NCI-H2227 treated with DMSO at 0.1 percent for 48 hours (cell line): ENCODE measurements at places on chromosomes 13 and 19.
A peak's percentile ranks its signal among the peaks of the same experiment; 100 is the strongest.

GRCh38 chr13:112184261-112184660 is 117.3 kb downstream of the SOX1 start:
- DNase-seq: no peak

DNA sequence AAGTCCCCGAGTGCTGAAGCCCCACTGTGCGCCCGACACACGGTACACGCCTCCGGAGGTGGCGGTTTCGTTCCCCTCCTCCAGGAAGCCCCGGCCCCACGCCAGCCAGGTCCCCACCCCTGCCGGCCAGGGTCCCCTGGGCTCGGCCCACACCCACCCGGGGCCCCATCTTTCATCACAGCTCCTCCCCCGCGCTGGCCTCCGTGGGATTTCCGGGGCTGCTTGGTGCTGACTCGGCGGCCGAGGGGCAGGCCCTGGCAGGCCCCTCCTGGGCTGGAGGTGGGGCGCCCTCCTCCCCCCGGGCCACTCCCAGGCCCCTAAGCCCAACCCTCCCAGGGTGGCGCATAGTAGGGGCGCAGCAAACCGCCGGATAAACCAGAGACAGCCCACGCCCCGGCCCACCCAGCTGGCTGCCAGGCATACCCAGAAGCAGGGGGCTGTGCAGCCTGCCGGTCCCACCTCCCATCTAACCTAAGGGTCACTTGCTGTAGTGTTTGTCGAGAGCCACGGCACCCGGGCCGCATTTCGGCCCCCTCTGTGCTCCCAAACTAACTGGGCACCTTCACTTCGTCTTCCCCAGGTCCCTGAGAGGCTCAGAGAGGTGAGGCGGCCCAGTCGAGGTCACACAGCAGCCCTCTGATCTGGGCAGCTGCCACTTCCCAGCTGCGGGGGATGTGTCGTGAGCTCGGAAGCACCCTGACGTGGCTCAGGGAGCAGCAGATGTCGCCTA is 6.6 kb downstream of the ZBTB7A start:
- no peak for DNase-seq

GRCh38 chr19:4016486-4016885 is 8.9 kb downstream of the PIAS4 start:
- no peak for DNase-seq

DNA sequence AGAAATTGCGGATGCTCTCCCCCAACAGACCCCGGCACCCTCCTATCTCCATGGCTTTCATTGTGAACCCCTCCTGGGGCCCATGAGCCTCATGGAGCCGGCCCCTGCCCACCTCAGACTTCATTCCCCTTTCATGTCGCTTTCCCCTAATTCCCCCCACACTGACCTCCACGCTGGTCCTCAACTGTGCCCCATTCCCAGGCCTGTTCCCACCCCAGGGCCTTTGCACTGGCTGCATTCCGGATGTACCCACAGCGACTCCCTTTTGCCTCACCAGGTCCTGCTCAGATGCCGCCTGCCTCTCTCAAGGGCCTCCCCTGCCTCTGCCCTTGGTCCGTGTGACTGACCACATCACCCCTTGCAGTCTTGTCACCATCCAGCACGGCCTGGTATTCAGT is 13.3 kb downstream of the SLC27A1 start:
- DNase-seq: no peak

DNA sequence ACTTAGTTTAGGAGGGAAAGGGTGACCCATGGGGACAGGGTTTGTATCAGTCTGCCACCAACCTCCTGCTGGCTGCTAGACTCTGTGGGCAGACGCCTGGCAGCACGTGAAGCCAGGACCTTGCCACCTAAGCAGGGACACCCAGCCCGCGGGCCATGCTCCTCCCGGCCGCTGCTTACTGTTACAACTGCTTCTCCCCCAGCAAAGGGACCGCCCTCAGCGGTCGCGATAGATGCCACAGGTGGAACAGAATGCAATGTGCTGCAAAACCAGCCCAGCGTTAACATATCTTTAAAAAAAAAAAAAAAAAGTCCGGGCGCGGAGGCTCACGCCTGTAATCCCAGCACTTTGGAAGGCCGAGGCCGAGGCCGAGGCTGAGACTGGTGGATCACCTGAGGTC is 1.9 kb upstream of the RHPN2 start:
- DNase-seq: no peak

- no peak for DNase-seq
These were observed 9.6 kb upstream of the HTR2A start for GRCh38 chr13:46906405-46906804.

DNA sequence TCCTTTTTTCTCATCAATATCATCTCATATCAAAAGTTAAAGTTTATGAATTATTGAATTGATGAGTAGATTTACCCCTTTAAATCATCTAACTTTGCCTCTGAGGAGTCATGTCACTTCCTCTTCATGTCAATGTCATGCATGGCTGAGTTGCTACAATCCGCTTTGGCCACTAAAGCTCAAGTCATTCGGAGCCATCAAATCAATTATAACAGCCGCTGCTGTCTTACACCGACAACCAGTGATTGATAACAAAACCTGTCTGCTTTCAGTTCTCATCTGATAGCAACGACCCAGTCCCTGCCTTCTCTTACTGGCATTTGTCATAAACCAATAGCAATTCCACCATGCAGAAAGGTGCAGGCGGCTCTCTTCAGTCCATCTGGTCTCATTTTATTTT is 429.3 kb downstream of the DIAPH3 start:
- DNase-seq: no peak

DNA sequence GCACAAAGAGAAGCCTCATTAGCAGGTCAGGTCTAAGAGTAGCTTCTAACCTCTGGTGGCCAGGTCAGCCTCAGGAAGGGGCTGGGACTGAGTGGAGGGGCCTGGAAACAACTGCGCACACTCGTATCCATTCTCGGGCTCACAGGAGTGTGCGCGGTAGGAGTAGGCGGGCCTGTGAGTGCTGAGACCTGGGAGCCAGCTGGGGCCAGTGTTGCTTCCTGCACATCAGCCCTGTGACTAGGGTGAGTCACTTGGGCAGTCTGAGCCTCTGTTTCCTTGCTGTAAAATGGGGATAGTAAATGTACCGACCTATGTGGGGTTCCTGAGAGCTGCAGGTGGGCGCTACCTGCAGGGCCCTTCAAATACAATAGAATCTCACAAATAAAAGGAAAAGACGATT is 26.9 kb downstream of the SIN3B start:
- no peak for DNase-seq

GRCh38 chr13:40190641-40191100 is 475.8 kb downstream of the FOXO1 start:
- no peak for DNase-seq

DNA sequence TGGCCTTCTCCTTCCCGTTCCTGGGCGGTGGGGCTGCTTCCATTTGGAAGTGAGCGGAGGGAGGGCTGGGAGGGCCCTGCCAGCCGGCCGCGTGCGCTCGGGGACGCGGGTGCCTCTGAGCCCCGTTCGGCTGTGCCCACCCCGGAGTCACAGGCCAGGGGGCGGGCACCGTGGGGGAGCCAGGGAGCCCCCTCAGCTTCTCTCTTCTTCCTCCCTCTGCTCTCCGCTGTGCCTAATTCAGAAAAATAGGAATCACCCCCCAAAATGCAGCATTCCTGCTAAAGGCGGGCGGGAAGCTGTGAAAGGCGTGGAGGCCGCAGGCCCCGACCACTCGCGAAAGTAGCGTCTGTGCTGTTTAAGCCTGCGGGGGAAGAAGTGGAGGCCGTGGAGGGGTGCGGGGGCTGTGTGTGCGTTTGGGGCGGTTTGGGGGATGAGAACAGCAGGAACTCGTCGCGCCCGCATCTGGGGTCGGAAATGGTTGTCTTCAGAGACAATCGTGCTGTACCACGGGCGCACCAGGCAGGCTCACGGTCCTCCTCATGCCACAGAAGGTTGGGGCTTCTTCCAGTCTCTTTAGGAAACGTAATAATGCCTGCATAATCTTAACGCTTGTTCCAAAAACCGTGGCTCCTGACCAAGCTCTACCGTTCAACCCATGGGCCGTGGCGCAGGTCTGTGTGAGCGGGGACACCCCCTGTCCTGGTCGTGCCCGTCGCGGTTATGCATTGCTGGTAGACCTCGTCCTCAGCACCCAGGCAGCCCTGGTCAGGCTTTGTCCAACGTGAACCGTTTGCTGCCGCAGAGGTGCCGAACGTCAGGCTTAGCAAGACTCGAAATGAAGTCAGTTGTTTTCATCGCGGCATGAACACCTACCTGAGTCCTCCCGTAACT is 110.4 kb upstream of the SOX1 start:
- DNase-seq: no peak

DNA sequence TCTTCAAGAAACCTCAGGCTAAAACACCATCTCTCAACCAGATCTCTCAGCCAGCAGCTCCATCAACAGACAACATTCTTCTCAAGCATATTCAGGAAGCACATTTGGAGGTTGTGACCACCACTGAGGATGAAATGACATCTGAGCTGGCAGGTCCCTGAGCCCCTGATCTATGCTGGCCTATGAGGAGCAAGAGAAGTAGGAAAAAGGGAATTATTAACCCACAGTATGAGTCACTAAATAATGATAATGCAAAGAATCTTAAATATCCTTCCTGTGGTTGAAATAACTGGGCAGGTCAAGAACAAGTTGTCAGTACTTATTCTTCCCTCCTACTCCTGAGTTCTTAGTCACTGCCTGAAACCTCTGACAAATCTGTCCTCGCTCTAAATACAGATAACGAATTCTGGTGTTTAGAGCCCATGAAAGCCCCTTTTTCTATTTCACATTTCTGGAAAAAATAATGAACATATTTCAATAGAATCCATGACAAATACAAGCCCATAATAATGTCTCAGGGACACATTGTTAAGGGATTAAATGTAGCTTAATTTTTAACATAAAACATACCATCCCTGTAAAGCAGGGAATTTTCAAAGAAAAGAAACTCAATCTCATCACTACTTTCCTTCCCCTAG is 225.8 kb upstream of the IRS2 start:
- DNase-seq: no peak

- DNase-seq: no peak
These were observed 146.7 kb downstream of the SOX1 start for GRCh38 chr13:112213467-112214255.

GRCh38 chr13:66859934-66860877 is 369.9 kb downstream of the PCDH9 start:
- DNase-seq: no peak

GRCh38 chr13:42964761-42965161 is 27.3 kb downstream of the EPSTI1 start:
- no peak for DNase-seq

DNA sequence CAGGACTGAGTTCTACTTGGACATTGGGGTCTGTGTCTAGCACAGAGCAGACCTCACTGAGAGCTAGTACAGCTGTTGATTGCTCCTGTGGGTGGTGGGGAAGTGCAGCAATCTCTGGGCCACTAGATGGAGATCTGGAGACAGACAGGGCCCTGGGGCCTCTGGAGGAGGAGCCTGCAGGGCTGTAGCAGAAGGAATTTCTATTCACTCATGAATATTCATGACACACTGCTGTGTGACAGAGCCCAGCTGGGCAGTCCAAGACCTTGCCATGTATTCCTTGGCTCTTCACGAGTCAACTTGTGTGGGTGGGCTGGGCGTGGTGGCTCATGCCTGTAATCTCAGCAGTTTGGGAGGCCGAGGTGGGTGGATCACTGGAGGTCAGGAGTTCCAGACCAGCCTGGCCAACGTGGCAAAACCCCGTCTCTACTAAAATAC is 37.5 kb downstream of the SUGP2 start:
- peak; percentile 42 for DNase-seq

DNA sequence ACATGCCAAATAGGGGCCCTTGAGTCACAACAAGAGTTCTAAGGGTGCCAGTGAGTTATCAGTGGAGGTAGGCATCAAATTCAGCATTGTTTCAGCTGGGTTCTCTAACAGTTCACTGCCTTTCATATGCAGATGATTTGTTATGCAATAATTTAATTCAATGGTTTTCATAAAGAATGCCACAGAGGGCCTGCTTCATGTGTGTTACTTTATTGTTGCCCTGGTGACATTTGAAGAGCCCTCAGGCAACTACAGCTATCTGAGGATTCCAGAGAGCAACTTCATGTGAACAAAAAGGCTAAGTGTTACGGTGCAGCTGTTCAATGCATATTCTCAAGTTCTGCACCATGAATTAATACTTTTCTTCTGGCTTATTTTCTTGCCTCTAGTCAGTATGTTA is 43.1 kb upstream of the STARD13 start:
- no peak for DNase-seq

- DNase-seq: no peak
These were observed 4.7 kb downstream of the DCLK1 start for GRCh38 chr13:36126491-36126890.

GRCh38 chr13:47256618-47257017 is 359.8 kb upstream of the HTR2A start:
- DNase-seq: no peak

GRCh38 chr13:37302686-37303085 is 197.2 kb upstream of the CSNK1A1L start:
- no peak for DNase-seq

DNA sequence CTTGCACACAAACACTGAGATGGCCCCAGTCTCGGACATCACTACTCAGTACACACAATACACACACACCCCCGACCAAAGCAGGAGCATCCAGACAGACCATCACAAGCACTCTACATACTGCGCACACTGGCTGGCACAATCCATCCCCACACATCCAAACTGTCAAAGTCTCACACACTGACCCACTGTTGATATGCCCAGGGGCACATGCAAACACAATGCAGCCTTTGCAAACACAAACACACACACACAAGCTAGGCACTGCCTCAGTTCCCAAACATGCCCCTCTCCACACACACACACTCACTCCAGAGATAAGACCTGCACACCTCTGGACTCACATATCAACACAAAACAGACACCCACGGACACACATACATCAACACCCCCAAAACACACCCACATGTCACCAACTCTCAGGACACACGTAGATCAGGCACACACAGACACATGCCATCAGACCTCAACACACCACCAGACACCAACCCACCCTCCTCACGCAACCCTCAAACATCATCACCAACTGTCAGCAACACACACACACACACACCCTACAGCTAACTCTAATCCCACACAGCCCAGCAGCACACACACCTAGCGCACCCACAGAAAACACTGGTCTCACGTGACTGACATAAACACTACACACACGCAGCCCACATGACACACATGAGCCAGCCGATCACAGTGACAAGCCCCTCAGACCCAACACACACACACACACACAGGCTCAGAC is 1.9 kb downstream of the BBC3 start:
- no peak for DNase-seq

DNA sequence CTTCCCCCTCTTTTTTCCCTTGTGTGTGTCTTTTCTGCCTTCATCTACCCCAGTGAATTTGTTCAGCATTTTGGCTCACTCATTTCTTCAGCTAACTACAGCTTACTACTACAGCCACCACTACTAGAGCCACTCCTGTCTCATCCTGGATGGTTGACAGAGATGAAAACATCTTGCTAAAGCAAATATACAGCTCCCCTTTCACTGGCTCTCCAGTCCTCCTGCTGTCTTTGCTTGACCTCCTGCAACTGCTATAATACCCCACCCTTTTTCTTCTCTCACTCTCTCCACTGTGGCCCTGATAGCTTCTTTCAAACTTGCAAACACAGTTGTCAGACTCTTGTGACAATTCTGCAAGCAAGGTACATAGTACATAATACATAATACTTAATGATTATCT is 523.6 kb downstream of the DCT start:
- no peak for DNase-seq
